SK-MEL-5 (cell line): ENCODE measurements at places on chromosomes 4 and X.

DNA sequence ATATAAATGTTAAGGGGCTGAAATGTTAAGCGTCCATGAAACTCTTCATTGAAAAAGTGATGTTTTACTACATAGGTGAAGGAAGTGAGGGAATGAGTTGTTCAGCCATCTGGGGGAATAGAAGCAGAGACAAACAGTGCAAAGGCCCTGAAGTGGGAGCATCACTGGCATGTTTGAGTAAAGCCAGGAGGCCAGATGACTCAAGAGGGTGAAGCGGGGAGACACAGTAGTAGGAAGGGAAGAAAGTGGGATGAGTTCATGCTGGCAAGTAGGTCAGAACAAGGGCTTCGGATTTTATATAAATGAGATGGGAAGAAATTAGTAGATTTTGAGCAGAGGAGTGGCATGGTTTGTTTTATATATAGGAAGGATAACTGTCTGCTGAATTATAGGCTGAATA, 112.5 kb upstream of the MAP9 start:
- no peak for DNase-seq

GRCh38 chrX:108072746-108073145, 18.6 kb downstream of the PSMD10 start:
- DNase-seq: no peak

GRCh38 chr4:31104577-31104976, 384.4 kb downstream of the PCDH7 start:
- no peak for DNase-seq

- DNase-seq: no peak
These were observed 47.7 kb downstream of the BEND2 start for GRCh38 chrX:18172970-18173369.

- no peak for DNase-seq
These were observed 2353.6 kb downstream of the PCDH7 start for GRCh38 chr4:33073811-33074210.

- peak; percentile 90 for DNase-seq
These were observed 3.7 kb upstream of the TEX13D start for GRCh38 chrX:124328765-124329164.

DNA sequence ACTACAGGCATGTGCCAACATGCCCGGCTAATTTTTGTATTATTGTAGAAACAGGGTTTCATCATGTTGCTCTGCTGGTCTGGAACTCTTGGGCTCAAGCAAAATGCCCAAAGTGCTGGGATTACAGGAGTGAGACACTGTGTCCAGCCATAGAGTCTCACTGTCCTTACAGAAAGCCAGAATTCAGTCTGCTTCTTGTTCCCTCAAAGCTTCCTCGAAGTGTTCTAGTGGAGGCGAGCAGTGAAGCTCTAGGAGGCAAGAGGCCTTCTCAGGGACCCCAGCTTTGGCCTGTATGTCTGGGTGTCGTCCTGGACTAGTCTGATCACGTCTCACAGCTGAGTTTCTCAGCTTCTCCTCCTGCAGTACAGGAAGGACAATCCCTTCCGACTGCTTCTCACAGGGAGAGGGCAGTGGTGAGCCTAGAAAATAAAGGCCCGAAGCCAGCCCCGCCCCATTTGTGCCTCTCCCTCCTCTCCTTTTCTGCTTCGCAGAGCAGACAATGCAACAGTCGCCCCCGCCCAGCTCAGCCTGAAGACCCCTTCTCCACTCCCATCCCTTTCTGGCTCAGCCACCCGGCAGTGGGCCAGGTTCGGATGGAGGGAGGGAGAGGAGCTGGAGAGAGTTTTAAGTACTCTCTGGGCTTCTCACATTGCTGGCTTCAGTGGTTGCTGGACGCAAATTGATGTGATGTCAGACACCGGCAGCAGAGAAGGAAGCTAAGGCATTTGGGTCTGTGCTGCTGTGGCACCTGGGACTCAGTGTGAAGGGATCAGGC, 11.1 kb upstream of the FAM3A start:
- DNase-seq: peak; percentile 78

GRCh38 chrX:22053481-22053880, 21.4 kb downstream of the PHEX start:
- no peak for DNase-seq

DNA sequence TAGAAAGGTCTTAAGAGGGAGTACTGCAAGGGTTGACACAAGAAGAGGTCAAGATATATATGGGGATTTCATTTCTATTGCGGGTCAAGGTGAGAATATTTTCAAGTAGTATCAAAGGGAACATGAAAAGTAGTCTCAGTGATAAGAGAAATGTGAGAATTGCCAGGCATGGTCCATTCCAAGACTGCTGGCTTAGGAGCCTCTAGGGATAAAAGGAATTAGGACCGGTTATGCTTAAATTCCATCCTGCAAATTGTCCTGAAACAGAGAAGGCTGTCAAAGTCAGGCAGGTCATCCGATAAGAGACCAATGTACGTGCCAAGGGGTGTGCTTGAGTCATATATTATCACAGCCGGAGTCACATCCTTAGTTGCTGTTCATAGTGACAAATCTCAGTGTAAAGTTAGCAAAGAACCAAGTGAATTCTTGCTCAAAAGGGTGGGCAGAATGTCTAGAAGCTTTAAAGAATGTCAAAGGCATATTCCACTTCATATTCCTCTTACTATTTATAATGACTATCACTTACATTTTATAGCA, 133.6 kb downstream of the CBLL2 start:
- DNase-seq: no peak

- no peak for DNase-seq
These were observed 7.5 kb downstream of the MSANTD1 start for GRCh38 chr4:3256230-3257102.

- DNase-seq: no peak
These were observed 882 bp upstream of the CXCR3 start for GRCh38 chrX:71619193-71619592.

GRCh38 chrX:118773782-118774181, 46.4 kb downstream of the IL13RA1 start:
- DNase-seq: no peak

DNA sequence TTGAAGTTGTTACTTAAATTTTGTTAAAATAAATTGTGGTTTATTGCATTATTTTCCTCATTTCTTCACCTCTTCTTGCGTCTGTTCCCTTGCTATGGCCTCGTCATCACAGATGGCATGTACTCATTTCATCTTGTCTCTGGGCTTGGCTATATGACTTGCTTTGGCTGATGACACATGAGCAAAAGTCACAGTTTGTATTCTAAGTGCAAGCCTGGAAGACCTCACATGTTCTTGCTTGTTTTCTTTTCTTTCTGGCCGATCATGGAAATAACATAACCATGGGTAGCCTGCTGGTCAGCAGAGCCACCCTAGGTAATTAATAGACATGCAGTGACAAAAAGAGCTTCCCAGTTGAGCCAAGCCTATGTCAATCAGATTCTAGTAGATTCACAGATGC, 527.9 kb downstream of the SPRY1 start:
- DNase-seq: no peak

DNA sequence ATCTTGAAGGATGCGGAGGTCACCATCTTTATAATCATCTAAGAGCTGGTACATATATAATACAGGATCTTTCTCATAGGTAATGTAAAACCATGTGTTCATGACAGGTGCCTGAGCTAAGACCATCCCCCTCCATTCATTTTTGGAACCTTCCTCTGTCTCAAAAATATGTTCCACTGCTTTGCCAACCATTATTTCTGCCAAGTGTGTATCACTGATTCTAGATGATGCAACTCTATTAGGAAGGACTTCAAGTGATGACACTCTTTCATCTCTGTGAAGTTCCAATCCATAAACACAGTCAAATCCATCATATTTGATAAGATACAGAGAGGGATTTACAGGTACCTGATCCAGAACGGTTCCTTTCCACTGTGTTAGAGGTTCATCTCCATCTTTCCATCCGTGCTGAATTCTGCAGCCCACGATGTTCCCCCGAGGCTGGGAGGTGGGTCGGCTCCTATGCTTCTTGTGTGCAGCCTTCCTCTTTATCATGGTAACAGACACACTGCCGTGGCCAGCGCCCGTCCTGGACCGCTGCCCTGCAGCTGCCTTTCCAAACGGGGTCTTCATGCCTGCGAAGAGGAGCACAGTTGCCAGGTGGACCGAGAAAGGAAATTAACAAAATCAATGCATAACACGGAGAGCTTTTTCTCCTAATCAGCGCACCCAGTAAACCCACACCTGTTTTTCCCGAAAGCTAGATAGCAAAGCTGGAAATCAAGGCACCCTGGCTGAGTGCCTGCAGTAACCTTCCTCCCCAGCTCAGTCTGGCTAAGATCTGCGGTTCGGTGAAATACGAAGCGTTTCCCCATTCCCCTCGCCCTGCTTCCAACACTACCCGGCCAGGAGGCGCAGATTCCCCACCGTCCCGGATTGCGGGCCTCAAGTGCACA, 718 bp downstream of the SPIN3 start:
- no peak for DNase-seq

- DNase-seq: peak; percentile 82
These were observed 7.8 kb upstream of the AKAP14 start for GRCh38 chrX:119887721-119888425.

GRCh38 chr4:122758033-122758432, 25.5 kb downstream of the BBS12 start:
- peak; percentile 52 for DNase-seq

DNA sequence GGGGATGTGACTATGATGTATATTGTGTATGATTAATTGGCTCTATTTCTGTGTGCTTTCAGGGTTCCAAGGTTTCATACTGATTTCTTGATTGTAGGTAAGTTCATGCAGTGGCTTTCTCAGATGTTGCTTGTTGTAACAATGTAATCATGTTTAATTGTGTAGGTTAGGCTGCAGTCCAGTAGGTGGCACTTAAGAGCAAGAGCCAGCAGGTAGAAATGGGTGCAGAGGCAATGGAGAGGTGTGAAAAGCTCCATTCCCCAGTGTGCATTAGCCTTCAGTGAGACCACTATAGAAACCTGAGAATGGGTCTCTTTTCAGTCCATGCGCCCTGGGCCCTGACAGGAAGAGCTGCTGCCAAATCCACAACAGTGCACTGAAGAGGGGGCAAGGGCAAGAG, 28.2 kb downstream of the DCAF12L2 start:
- DNase-seq: peak; percentile 22

DNA sequence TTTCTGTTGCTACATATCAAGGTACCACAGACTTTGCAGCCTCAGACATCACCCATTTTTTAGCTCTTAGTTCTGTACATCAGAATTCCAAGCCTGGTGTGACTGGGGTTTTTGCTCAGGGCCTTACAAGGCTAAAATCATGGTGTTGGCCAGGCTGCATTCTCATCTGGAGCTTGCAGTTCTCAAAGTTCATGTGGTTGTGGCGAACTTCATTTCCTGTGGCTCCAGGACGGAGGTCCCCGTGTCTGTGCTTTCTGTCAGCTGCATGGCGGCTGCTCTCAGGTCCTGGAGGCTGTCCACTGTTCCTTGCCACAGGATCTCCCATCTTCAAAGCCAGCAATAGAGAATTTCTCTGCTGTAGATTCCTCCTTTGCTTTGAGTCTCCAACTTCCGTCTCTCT, 157.4 kb downstream of the STIM2 start:
- DNase-seq: no peak

DNA sequence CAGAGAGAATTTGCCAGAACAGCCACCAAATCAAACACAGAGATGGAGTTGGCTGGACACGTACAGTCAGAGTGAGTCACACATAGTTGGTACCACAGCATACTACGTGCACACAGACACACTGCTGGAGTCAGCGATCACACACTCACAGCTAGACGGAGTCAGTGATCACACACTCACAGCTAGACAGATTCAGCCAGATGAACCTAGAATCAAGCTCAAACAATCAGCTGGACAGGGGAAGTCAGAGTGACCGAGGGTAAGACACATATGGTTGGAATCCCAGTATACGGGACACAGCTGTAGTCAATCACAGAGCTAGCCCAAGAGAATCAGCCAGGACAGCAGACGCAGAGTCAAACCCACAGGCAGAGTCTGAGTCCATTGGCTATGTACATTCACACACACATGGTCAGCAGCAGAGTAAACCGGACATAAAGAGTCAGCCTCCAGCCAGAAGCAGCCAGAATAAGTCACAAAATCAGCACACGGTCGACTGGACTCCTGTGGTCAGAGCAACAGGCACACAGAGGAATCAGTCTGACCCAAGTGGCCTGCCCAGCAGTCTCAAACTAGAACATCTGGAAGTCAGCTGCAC, 4.6 kb downstream of the SLC38A5 start:
- no peak for DNase-seq

DNA sequence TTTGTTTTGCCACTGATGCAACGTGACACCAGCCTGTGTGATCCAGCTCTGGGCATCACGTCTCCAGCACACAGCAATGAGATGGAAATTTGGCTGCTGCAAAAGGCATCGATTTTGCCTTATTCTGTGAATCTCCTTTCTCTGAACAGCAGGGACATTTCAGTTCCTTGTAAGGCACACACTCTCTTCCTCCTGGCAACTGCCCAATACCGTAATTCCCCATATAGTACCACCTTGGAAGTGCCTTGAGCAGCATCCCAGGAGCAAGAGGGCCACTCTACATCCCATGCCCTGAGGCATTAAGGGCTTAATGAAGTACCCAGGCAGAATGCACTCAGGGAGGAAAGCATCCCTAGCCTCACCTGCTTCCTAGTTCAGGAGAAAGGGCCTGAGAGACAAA, 10.5 kb upstream of the MAMLD1 start:
- DNase-seq: no peak

DNA sequence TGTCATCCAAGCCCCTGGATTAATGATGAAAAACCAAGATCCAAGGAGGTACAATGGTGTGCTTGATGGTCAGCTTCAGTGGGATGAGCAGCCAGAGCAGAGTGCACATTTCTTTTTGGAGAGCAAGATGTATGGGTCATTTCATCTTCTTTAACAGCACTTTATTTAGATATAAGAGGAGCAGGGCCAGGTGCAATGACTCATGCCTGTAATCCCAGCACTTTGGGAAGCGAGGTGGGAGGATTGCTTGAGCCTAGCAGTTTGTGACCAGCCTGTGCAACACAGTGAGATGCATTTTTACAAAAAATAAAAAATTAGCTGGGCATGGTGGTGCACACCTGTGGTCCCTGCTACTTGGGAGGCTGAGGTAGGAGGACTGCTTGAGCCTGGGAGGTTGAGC, 45.3 kb upstream of the MAP3K15 start:
- no peak for DNase-seq

DNA sequence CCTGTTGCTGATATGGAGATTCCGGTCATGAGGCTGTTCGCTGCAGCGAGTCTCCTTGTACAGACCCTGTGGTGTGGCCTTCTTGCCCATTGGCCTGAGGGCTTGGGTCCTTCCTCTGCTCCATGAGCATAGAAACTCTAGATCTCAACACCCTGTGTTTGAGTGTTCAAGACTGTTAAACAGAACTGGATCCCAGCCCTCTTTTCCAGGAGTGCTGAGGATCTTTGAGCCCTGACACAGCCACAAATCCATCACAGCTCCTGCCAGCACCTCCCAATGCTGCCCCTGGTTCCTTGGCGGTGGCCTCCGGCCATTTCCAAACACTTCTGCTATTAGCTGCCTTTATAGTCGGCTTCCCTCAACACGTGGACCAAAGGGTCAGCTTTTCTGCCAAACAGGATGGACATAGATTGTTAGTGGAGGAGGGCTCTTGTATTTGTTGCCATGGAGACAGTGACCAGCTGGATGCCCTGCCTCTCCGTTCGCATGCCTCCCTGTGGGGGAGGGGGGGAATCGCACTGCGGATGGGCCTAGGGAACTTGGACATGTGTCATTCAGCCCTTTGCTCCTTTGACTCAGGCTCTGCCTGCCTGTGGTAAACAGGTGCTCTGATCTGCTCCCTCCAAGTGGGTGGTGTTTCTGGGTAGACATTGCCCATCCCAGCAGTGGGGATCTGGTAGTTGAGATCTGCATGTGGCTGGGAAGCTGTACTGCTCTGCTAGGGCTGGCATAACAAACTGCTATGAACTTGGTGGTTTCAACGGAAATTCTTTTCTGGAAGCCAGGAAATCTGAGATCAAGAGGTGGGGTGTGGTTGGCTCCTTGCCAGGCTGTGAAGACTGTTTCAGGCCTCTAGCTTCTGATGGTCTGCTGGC, 6.9 kb upstream of the WDR1 start:
- no peak for DNase-seq

- no peak for DNase-seq
These were observed 443.0 kb upstream of the GALNT7 start for GRCh38 chr4:172725581-172725980.
